Left cardiac atrium (tissue), 4 donors: ENCODE measurements at places on chromosomes 7 and 10. TPM values are rescaled to one million over a fixed set of nuclear protein-coding genes. Genes with fewer than 3 reads are reported as not detected.

Gene ATOH7
- not detected for total RNA-seq

Gene SMKR1
- total RNA-seq = not detected

Gene HTR7
- 0.32 TPM for total RNA-seq

Gene NME8
- not detected for total RNA-seq

Gene TWIST1
- 3.2 TPM for total RNA-seq

Gene MTG1
- total RNA-seq = 23.2 TPM

Gene OPALIN
- total RNA-seq = not detected

Gene STAG3
- total RNA-seq = not detected

Gene PTPRN2
- total RNA-seq = 2.3 TPM

Gene LDB1
- 48.6 TPM for total RNA-seq

Gene ZNF722
- total RNA-seq = not detected

Gene TAS2R4
- 0.26 TPM for total RNA-seq

Gene KIN
- total RNA-seq = 7.3 TPM

Gene GSDME
- 8.6 TPM for total RNA-seq

Gene TRIL
- 3.9 TPM for total RNA-seq

Gene CALN1
- not detected for total RNA-seq

Gene LIPN
- not detected for total RNA-seq

Gene CYP3A7
- total RNA-seq = not detected

Gene COL28A1
- total RNA-seq = 3.6 TPM

Gene INA
- not detected for total RNA-seq

Gene SLC39A12
- not detected for total RNA-seq

Gene LIPK
- not detected for total RNA-seq

Gene NPFFR1
- 0.05 TPM for total RNA-seq

Gene TWNK
- 4.8 TPM for total RNA-seq

Gene SHTN1
- total RNA-seq = 10.7 TPM

Gene PLCE1
- total RNA-seq = 25.7 TPM

Gene GDF2
- not detected for total RNA-seq

Gene RAPGEF5
- 15.9 TPM for total RNA-seq

Gene HOXA1
- total RNA-seq = 0.26 TPM

Gene SFMBT2
- 11.4 TPM for total RNA-seq

Gene KNDC1
- 0.50 TPM for total RNA-seq

Gene DRGX
- not detected for total RNA-seq

Gene LRRC61
- total RNA-seq = 4.3 TPM

Gene PRKAR2B
- total RNA-seq = 78.2 TPM

Gene CTAGE4
- total RNA-seq = not detected

Gene NRBF2
- 18.7 TPM for total RNA-seq

Gene CNPY1
- total RNA-seq = not detected

Gene GPR26
- not detected for total RNA-seq

Gene IDI2
- total RNA-seq = not detected

Gene ABCA13
- 0.05 TPM for total RNA-seq

Gene SORBS1
- 617 TPM for total RNA-seq

Gene BTAF1
- total RNA-seq = 21.9 TPM

Gene CELF2
- total RNA-seq = 68.4 TPM

Gene HMX2
- not detected for total RNA-seq

Gene VSTM4
- 17.2 TPM for total RNA-seq

Gene PIP
- not detected for total RNA-seq

Gene TMEM196
- not detected for total RNA-seq

Gene ANXA8L1
- total RNA-seq = 2.4 TPM

Gene INMT
- total RNA-seq = 94.5 TPM

Gene DENND10
- total RNA-seq = 22.6 TPM

Gene NUDT13
- 1.6 TPM for total RNA-seq
